NCI-H2081 treated with DMSO at 0.1 percent for 48 hours (cell line): ENCODE measurements at places on chromosomes 7 and 10.

DNA sequence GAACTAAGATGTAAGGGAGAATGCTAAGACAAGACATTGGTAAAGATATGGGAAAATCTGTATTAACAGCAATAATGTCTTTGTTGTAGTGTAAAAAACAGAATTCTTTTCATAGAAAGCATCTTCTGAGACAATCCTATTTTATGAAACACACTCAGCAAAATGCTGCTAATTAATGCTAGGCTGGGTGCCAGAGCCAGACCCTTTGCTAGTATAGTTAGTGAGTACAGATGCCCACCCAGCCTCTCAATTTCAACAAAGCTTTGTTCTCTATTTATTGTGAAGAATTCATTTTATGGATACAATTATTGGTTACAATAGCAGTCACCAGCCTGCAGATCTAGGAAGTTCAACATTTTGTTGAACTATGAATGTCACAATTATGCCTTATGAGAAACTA, 131.0 kb downstream of the SEM1 start:
- DNase-seq: no peak

GRCh38 chr10:26488344-26488743, 50.2 kb downstream of the APBB1IP start:
- DNase-seq: no peak

DNA sequence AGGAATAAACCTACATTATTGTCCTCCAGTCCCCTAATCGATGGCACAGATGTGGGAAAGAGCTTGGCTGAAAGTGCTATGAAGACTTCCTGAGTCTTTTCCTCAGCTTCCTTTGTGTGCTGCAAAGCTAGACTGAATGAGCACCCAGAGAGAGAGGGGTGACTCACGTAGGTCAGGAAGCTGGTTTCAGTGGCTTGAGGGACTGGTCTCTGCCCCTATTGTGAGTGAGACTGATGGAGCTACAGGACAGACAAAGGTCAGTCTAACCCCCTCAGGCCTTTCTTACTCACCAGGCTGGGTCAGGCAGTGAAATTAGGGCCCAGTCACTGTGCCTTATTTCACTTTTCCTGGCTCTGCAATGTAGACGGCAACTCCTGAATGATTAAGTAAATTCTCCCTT, 171.1 kb upstream of the GRB10 start:
- no peak for DNase-seq

DNA sequence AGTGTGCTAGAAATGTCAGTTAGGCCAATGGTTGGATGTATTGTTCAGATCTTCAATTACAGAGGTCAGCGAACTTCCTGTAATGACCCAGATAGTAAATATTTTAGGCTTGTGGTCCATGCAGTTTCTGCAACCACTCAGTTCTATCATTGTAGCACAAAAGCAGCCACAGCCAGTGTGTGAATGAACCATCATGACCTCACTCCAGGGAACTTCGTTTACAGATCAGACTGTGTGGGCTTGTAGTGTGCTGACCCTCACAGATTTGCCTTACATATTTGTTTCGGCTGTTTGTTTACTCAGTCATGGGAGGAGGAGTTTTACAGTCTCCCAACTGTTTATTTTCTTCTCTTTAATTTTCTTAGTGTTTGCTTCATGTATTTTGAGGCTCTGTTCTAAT, 55.4 kb downstream of the LANCL2 start:
- DNase-seq: no peak

- no peak for DNase-seq
Measured at GRCh38 chr7:140068033-140068432, 5.3 kb upstream of the PARP12 start.

GRCh38 chr7:145143685-145144084, 307.8 kb upstream of the TPK1 start:
- no peak for DNase-seq
